Tibial nerve (tissue), 4 donors: ENCODE measurements at places on chromosomes 2 and 18.

- no peaks in the 10 kb centered on the region for H3K36me3 ChIP-seq
- no peaks in the 10 kb centered on the region for H3K27me3 ChIP-seq
- H3K27ac ChIP-seq = peak overlapping the region; percentile 42
- DNase-seq = no peak
- no peak overlapping the region for H3K4me3 ChIP-seq
Observed at GRCh38 chr2:46857871-46858701, 57.5 kb downstream of the MCFD2 start.

- no peak overlapping the region for H3K4me3 ChIP-seq
- no peaks in the 10 kb centered on the region for H3K27me3 ChIP-seq
- H3K4me1 ChIP-seq = no peaks in the 10 kb centered on the region
- H3K27ac ChIP-seq = no peak overlapping the region
- H3K36me3 ChIP-seq = no peaks in the 10 kb centered on the region
- no peak for DNase-seq
Observed at GRCh38 chr2:46983065-46983801, 67.6 kb upstream of the MCFD2 start.

DNA sequence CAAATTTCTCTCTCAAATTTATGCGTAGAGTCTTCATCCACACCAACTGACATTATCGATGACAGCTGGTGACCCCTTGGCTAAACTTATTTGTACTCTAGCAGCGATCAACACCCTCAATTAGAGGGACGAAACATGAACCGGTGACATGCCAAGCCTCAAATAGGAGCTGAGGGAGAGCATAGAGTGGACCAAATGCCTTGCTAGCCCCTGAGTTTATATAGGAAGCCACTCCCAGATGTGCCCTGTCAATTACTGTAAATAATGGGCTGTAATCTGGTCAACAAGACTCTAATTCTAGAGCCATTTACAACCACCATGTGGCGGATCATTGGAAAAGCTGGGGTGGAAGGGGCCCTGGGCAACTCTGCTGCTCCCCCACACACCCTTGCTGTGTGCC lies 47.6 kb upstream of the FHL2 start:
- H3K27me3 ChIP-seq = no peaks in the 10 kb centered on the region
- no peaks in the 10 kb centered on the region for H3K4me1 ChIP-seq
- no peak overlapping the region for H3K4me3 ChIP-seq

DNA sequence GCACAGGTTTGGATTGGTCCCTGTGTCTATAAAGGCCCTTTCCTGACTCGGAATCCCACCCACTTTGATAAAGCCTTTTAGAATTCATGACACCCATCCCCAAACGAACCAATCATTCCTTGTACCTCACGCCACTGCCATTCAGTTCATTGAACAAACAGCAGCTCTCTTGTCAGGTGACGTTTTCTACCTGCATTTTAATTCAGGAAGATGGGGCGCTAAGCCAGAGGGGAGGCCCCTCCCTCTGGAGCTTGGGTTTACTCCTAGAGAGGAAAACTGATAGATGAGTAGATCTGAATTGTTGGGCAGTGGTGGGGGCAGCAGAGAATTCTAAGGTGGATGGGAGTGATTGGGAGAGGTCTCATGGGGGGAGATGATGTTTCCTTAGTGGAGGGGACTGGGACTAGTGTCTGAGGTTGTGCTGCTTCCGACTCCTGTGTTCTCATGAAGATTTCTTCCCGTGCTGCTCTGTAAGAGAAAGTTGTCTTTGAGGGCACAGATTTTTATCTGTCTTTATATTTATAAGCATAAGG lies 9.6 kb downstream of the RRM2 start:
- DNase-seq = no peak
- H3K4me1 ChIP-seq = no peaks in the 10 kb centered on the region
- H3K27me3 ChIP-seq = no peaks in the 10 kb centered on the region
- H3K4me3 ChIP-seq = no peak overlapping the region
- H3K27ac ChIP-seq = no peak overlapping the region

DNA sequence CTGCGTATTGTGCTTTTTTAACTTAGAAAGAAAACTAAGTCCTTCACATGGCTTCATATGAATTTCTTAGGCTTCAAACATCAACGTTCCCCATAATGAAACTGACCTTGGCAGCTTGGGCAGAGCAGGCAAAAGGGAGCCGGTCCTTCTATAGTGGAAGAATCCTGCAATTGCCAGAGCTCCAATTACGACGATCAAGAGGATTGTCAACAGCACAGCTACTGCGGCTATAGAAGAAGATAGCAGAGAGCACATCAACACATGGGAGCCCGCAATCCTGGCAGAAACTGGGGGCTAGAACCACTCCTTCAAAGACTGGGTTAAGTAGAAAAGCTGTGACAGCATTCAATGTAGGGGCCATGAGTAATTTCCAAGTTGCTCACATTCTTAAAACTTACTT lies 69.8 kb downstream of the DHRS9 start:
- no peak for DNase-seq
- no peaks in the 10 kb centered on the region for H3K4me1 ChIP-seq
- H3K4me3 ChIP-seq = no peak overlapping the region
- no peaks in the 10 kb centered on the region for H3K36me3 ChIP-seq

DNA sequence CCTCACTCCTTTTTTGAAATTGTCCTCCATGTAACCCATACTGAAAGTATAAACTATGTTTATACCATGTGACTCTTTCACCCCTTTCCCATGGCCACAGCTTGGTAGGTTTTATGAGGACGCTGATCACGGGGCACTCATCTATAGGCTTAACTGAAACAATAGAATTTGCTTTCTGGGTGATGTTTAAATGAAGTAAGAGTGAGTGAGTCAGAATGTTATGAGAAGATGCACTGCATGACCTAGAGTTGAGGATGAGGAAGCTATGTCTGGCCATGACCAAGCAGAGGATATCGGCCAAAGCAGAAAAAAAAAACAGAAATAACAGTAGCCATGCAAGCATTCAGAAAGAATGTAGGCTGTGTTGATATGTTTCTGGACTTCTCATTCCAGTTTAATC lies 34.9 kb downstream of the SCN1A start:
- no peak for DNase-seq
- H3K27me3 ChIP-seq = no peaks in the 10 kb centered on the region
- peaks cover 5% of the 10 kb centered on the region for H3K4me1 ChIP-seq
- no peak overlapping the region for H3K4me3 ChIP-seq

- H3K4me1 ChIP-seq = no peaks in the 10 kb centered on the region
- H3K27ac ChIP-seq = no peak overlapping the region
- H3K36me3 ChIP-seq = no peaks in the 10 kb centered on the region
- DNase-seq = no peak
Observed at GRCh38 chr18:32919799-32920198, 147.0 kb upstream of the KLHL14 start.

DNA sequence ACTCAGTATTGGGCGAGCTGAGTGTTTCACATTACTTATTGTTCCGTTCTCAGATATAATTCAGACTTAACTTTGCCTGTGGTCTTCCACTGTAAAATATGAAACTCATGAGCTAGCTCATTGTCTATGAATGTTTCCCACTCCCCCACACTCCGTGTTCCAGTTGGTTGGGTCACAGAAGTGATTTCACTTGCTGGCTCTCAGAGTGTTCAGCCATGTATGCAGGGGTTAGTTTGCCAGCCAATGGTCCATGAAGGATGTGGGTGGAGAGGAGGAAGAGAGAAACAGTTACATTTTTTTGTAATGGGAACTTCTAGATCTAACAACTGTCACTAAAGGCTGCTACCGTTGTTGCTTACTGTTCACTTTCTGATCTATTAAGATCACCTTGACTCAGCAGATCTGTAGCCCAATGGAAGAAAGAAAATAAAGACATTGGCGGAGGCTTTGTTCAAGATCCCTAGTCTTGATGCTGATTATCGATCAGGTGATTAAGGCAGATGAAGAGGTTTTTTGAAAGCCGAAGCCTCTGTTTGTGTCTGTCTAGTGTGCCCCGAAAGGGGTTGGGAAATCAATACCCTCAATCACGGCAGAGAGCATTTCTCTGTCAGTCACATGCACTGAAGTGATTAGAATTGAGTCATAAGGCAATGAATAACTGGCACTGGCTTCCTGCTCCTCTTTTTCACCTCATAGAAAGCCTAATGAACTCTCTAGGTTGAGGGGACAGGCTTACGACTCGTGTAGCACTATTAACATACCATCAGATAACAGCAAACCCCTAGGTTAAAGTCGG lies 279.7 kb upstream of the FIGN start:
- peak overlapping the region; percentile 84 for H3K27ac ChIP-seq
- H3K36me3 ChIP-seq = no peaks in the 10 kb centered on the region
- no peak overlapping the region for H3K4me3 ChIP-seq
- peaks cover 6% of the 10 kb centered on the region for H3K4me1 ChIP-seq
